Ovary (tissue), 10 donors: ENCODE measurements at places on chromosomes 3 and 15. TPM values are rescaled to one million over a fixed set of nuclear protein-coding genes. Genes with fewer than 3 reads are reported as not detected.
A peak's percentile ranks its signal among the peaks of the same experiment; 100 is the strongest.

DUOXA1 gene
- total RNA-seq: 0.30 TPM

PRR20G gene
- total RNA-seq: not detected

KLHL40 gene
- not detected for total RNA-seq

PP2D1 gene
- total RNA-seq: not detected

RTP1 gene
- 0.08 TPM for total RNA-seq

CRTC3 gene
- 36.9 TPM for total RNA-seq

GRCh38 chr3:15924914-15925313 is 127.1 kb upstream of the ANKRD28 start:
- no peak for DNase-seq

DNA sequence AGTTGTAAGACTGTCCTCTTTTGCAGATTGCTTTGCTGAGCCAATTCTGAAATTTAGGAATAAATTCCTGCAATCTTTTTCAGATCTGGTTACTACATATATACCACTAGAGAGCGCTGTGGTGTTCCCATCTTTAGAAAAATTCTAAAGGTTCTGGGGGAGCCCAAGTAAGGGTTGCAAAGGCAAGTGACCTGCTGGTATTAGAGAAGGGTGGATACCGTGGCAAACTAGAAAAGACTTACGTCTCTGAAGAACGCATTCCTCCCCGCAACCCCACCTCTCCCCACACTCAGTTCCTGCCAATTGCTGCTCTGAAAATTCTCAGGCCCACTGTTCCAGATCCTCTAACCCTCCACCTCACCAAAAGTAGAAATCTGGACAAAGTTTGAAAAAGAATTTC is 48.5 kb downstream of the EFHB start:
- no peak for DNase-seq

GRCh38 chr3:114323546-114324254 is 29.9 kb downstream of the TIGIT start:
- DNase-seq: no peak

DNA sequence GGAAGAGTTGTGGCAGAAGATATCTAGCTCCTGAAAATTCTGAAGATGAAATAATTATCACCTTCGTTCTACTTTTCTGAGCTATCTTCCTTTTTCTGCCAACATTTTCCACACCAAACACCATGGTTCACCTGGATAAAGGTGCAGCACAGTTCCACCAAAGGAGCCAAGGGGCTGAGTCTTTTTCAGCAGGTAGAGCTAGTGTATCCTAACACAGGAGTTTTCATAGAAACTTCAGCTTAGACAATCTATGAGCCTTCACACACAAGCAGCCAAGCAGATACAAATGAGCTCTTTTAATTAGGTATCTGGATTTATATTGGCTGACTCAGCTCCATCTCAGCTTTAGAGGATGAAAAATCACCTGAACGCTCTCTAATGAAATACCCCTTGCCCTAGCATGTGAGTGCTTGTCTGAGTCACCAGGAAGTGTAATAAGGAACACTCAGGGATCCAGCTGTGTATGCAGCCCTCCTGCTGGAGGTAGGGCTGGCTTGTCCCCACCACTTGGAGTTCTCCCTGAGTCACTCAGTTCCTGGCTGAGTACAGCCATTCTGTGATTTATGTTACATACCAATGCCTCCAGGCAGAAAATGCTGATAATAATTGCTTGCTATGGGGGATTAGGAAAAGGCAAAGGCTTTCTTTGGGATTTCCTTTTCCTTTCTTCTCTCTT is 385.7 kb downstream of the LSAMP start:
- no peak for DNase-seq

DNA sequence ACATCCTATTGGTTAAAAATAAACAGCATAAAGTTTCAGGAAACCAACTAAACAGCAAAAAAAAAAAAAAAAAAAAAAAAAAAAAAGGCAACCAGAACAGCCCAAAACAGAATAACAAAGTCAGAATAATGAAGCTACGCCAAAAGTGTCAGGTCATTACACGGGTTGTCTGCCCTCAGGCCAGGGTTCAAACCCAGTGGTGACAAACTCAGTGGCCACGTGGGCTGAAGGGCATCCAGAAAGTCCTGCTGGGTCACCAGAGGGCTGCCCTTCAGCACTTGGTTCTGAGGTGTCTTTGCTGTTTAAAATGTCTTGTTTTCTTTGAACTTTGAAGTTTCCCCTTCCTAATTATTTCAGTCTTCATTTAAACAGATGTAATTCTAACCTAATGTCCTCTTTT is 61.3 kb downstream of the CGNL1 start:
- DNase-seq: no peak

DNA sequence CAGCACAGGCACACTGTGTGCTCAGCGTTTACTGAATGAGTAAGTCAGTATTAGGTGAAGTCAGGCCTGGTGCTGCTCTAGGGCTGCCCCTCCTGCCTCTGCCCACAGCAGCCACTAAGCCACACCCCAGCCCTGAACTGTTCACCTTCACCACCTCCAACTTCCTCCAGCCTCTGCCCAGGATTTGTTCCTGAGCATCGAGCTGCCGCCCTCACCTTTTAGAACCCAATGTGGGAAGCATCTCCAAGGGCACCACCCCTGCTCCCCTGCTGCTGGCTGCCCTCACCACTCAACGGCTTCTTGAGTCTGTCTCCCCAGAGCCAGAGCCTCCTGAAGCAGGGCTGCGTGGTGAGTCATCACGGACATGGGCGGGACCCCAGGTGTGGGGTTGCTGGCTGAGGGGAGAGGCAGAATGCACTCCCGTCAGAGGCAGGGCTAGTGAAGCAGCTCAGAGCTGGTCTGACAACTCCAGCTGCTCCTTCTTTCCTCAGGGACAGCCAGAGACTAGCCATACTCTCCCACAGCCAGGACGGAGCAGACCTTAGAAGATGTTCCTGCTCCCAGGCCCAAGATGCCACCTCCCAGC is 5.8 kb downstream of the HYAL2 start:
- DNase-seq: no peak

- peak; percentile 46 for DNase-seq
Measured at GRCh38 chr3:66037330-66037985, 1.3 kb downstream of the MAGI1 start.

GRCh38 chr15:99432271-99433025 is 133.3 kb upstream of the MEF2A start:
- DNase-seq: peak; percentile 28

GRCh38 chr15:98978153-98978552 is 29.4 kb downstream of the PGPEP1L start:
- DNase-seq: no peak

GRCh38 chr3:65158023-65158422 is 470.2 kb upstream of the ADAMTS9 start:
- no peak for DNase-seq

GRCh38 chr3:49411535-49411967 is 225 bp downstream of the RHOA start:
- peak; percentile 78 for DNase-seq

GRCh38 chr15:60396958-60397771 is 621 bp downstream of the ANXA2 start:
- peak; percentile 61 for DNase-seq

GRCh38 chr15:45456212-45457106 is 66.1 kb downstream of the SLC30A4 start:
- peak; percentile 28 for DNase-seq

DNA sequence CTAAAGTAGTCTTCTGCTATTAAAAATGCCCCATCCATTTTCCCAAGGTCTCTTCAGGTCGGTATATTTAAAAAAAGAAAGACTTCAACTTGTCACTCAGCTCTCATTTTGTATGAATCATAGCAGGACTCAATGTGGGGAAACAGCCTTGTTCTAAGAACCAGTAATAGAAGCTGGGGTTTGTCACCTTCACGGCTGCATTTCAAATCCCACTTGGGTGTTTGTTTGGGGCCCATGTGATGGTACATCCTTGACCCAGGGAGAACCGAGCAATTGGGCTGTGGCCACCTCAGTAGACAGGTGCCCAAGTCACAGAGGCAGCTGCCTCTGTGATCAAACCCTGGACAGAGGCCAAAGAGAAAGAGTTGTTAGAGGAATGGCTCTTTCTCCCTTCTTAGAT is 70.3 kb upstream of the ARL8B start:
- no peak for DNase-seq

GRCh38 chr15:41979493-41980266 is 7.3 kb upstream of the EHD4 start:
- DNase-seq: no peak

DNA sequence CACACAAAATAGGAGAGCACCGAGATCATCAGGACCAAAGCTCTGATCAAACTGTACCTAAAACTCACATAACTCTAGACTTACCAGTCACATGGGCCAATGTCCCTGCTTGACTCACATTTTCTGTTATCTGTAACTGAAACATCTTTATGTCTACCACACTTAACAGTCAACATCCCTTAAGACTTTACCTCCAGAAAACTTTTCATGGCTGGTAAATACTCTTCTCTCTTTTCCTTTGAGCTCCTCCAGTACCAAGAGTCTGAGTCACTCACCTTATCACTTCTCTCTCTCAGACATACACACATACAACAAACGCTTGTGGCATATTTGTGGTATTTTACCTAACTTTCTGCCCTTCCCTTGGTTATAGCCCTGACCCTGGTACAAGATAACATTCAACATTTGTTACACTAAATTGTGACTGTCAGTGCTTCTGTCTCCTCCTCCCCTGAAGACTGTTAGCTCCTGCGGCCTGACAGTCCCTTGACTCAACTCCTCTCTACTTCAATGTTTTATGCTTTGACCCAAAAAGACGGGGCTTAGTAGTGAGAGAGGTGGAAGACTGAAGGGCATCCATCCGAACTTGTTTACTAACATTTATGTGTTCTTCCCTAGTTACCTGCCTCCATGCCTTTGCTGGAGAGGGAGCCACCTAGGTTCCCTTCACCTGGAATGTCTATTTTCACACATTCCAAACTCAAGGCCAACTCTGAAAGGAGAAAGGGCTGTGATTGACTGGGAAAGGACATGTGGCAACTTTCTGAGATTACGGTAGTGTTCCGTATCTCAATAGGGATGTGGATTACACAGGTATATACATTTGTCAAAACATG is 3.7 kb upstream of the EFHB start:
- DNase-seq: no peak

- DNase-seq: no peak
Measured at GRCh38 chr3:121786485-121786884, 36.9 kb upstream of the GOLGB1 start.

GRCh38 chr3:177890359-177890683 is 645.9 kb upstream of the KCNMB2 start:
- no peak for DNase-seq

GRCh38 chr3:153848702-153849101 is 272.5 kb upstream of the ARHGEF26 start:
- no peak for DNase-seq

DNA sequence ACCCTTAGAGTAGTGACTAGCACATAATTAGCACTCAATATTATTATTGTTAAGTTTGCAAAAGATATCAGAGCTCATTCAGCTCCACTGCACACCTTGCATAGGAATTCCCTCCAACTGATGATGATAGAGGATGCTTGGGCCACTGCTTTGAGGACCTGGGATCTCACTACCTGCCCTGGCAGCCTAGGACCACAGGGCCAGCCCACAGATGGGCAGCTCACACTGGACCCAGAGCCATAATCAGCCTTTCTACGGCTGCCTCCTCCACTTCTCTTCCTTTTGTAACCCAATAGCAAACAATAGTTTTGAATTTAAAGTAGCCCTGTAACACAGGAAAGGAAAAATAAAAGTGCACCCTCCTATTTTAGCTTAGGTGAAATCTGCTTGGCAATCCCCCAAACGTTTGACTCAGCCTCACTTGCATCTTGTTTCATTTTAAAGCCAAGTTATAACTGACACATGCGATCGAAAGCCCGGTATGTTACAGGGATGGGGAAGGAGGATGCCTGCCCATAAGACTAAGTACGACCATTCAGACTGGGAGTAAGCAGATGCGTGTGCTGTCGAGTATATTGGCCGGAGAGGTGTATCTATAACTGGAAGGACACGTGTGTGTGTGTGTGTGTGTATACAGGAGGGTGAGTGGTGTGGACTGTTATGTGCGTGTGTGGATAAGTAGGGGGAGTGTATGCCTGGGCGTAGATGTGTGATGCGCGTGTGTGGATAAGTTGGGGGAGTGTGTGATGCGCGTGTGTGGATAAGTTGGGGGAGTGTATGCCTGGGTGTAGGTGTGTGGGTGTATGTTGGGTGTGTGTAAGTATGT is 65.9 kb downstream of the CPN2 start:
- DNase-seq: peak; percentile 10

DNA sequence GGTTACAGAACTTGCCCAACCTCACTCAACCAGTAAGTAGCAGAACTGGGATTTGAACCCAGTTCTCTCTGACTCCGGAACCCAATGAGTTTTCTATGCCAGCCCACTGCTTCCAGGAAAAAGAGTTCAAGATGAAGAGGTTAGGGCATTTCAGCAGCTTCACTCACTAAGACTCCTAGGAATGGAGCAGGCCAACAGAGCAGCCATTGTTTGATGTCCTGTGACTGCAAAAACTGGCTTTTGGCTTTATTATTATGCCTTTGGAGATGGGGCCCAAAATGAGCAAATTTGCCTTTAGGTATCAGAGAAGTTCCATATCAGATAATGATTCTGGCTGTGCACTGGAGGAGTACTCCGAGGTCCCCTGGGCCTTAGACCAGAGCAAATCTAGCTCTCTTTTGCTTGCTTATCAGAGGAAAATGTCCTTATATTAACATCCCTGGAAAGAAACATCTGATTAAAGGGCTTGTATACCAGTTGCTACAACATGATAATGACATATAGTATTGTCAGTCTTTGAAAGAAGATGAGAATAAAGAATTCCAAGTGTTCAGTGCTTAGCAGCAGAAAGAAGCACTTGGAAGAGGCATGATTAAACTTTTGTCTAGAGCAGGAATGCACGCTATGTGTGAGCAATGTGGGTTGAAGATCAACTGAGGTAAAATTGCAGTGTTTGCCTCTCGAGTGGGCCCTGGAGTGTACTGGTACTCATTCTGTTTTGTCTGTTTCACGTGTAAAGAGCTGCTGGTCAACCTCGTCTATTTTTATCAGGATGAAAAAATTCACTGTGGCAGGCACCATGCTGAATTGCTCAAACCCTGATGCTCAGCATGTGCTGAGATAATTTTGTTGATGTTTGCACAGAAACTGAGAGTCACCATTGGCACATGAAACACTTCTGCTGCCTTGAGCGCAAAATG is 21.8 kb upstream of the KLHL24 start:
- DNase-seq: no peak
